Dermis microvascular lymphatic vessel endothelial cell (primary cell): ENCODE measurements at places on chromosomes 6 and 20. TPM values are rescaled to one million over a fixed set of nuclear protein-coding genes. Genes with fewer than 3 reads are reported as not detected.

The THEMIS gene
- not detected in 2 replicates for total RNA-seq

The ESF1 gene
- total RNA-seq, result 4.5 and 5.9 TPM in 2 replicates

The VPS52 gene
- total RNA-seq, result 25.0 and 26.6 TPM in 2 replicates

The ASIP gene
- total RNA-seq, result not detected in 2 replicates

The ARFGEF3 gene
- 1.8 and 2.5 TPM in 2 replicates for total RNA-seq

The MYLK4 gene
- 0.39 and 0.51 TPM in 2 replicates for total RNA-seq

The RAD21L1 gene
- total RNA-seq, result not detected in 2 replicates

The ARMH2 gene
- total RNA-seq, result not detected in 2 replicates

The ANGPT4 gene
- total RNA-seq, result not detected in 2 replicates
